CD4-positive, alpha-beta memory T cell (primary cell): ENCODE measurements at places on chromosomes 5 and 9.

DNA sequence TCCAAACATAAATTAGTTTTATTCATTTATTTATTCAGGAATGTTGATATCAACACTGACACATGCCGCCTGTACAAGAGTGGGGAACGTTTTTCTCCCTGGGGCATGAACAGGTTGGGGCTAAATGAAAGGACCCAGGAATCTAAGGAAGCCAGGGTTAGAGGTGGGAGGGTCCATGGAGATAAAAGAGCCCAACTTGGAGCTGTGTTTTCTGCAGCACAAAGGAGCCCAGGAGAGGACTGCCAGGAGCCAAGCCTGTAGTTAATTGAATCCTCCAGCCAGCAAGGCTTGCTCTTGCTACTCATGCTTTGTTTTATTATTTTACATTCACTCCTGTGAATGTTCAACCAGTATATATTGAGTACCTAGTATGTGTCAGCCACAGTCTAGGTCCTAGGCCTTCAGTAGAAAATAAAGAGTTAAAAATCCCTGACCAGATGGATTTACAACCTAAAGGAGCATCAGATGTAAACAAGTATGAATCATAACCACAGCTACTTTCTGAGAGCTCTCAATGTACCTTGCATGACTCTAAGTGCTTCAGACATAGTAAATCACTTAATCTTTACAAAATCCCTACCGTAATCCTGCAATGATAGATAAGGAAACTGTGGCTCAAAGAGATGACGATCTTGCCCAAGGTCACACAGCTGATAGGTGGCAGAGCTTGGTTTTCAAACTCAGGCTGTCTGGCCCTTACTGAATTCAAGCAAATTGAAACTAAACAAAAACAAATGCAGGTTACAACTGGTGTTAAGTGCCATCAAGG is 69.8 kb downstream of the ASTN2 start:
- DNase-seq, result no peak

GRCh38 chr9:124455820-124456219 is 5.6 kb downstream of the ADGRD2 start:
- DNase-seq, result no peak

DNA sequence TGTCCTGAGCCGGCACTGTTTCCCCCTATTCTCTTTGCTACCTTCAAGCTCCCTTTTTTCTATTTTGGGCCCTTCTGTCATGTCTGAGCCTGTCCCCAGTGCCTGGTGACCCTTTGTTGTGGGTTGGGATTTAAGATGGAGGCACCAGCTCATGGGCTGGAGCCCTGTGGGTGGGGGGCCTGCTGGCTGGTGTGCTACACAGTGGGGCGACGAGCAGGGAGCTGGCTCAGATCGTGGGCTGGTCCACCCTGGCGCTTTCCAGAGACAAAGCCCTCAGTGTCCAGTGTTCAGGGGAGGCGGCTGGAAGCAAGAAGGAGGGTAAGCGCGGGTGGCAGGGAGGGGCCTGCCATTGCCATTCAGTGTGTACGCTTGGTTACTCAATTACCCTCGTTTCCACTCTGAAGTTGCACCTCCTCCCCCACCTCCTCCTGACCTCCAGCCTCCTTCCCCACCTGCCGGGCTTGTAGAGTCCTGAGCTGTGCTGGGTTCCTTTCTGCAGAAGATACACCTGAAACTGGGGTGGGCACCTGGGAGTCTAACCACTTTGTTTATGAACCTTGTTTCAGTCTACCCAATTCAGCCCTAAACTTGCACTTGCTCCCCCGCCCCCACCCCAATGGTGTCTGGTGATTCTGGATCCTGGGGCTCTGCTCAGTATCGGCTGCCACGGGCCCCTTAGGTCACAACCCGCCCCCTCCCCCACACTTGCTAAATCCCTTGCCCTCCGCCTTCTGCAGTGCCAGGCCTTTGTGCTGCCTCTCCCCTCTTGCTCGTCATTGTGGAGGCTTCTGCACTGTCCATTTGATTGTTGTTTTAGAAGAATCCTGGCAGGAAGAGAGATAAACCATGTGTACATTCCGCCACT is 49.9 kb downstream of the MVB12B start:
- no peak for DNase-seq

- DNase-seq, result no peak
Observed at GRCh38 chr9:133581011-133581410, 28.2 kb downstream of the FAM163B start.

DNA sequence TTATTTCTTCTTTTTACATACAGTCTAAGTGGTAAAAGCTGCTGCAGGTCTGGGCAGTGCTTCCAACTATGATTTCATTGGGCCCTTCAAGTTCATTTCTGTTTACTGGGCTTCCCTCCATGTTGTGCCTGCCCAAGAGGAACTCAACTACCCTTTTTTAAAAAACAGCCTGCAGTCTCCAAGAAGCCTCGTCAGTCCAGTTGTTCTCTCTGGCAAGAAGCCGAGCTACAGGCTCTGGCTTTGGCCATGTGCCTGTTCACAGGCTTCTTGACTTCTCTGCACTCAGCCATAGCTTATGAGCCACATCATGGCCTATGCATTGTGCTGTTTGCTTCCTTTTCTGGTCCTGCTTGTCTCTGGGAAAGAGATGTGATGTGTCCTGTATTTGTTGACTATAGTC is 119.7 kb upstream of the PJA2 start:
- DNase-seq, result no peak

- peak; percentile 55 for DNase-seq
Observed at GRCh38 chr9:89419978-89420394, 77.9 kb downstream of the SEMA4D start.

DNA sequence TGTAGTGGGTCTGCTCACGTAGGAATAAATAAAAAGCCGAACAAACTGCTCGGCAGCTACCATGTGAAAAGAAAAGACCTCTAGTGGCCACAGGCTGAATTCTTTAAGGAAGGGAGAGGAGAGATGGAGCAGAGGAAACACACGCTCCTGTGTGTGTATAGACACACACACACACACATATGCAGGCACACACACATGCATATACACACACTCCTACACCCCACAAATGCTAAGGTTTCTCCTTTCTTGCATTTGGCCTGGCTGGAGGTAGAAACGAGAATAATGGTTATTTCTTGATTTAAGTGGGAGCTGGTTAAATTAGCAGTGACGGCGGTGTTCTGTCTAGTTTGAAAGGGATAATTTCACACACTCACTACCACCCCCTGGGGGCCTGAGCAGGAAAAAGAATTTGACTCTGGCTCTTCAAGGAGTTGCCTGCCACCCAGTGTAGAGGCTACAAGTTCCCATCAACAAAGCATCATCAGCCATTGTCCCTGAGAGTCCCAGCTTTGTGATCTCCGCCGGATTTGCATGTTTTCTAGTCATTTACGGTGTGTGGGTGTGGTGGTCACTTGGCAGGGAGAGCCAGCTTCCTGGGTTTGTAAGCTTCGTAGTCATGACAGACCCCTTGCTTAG is at the start of gene INSYN2B:
INSYN2B (minus strand) TSS at position 78 of the 636 bp plus-strand sequence. CDS start 96,597 bp downstream, outside the sequence.
- DNase-seq, result no peak

GRCh38 chr5:142661957-142662356 is 23.9 kb downstream of the FGF1 start:
- no peak for DNase-seq

DNA sequence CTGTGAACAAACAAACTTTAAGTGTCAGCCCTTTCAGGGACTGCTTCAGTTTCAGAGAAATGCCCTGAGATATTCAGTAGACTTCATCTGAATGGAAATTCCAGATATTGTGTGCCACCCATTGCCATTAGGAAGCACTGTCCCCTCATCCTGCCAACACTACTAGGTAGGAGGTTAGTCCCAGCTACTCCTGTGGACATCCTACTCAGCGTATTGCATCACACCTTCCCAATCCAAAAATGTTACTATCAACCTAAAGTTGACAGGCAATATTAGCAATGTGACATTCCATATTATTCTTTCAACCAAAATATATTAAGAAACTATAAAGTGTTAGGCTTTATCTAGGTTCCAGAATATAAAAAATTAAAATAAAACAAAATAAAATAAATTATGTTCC is 552.0 kb upstream of the ST8SIA4 start:
- DNase-seq, result no peak

- no peak for DNase-seq
Observed at GRCh38 chr5:141870228-141870627, 8.0 kb downstream of the PCDH1 start.
